ENCODE measurements at places on chromosomes 16 and 17. TPM values are rescaled to one million over a fixed set of nuclear protein-coding genes. Genes with fewer than 3 reads are reported as not detected.

DNA sequence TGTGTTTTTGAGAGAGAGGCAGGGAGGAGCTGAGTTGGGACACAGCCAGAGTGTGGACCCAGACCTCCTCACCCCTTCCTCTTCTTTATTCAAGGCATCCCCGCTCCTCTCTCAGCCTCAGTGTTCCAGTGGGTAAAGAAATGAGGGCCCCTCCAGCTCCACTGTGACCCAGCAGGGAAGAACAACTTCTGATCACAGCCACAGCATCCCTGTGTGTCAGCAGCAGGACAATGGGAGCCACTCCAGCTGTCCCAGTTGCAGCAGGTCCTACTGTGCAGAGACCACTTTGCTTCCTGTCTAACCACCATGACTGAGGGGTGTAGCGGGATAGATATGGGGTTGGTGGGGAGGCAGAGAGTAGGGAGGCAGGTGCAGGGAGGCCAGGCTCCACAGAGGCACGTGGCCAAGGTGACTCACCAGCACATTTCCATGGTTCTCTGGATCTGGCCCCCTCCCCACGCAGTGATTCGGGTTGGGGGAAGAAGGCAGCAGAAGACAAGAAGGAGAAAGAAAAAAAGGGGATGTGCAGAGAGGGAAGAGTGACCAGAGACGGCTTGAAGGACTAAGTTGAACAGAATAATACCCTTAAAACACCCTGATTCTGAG lies 24.5 kb downstream of the PIK3R5 start:
- no peak for DNase-seq
- H3K36me3 ChIP-seq = no peaks in the 10 kb centered on the region
- no peaks in the 10 kb centered on the region for H3K27me3 ChIP-seq
- H3K4me3 ChIP-seq = no peak overlapping the region

- no peaks in the 10 kb centered on the region for H3K36me3 ChIP-seq
- no peaks in the 10 kb centered on the region for H3K4me1 ChIP-seq
- no peaks in the 10 kb centered on the region for H3K27me3 ChIP-seq
Observed at GRCh38 chr16:83769397-83770008, 38.3 kb upstream of the HSBP1 start.

- no peak overlapping the region for H3K4me3 ChIP-seq
- H3K4me1 ChIP-seq = no peaks in the 10 kb centered on the region
- no peaks in the 10 kb centered on the region for H3K36me3 ChIP-seq
- H3K27me3 ChIP-seq = no peaks in the 10 kb centered on the region
- DNase-seq = no peak
Observed at GRCh38 chr17:65800655-65801054, 239.2 kb upstream of the AXIN2 start.

DNA sequence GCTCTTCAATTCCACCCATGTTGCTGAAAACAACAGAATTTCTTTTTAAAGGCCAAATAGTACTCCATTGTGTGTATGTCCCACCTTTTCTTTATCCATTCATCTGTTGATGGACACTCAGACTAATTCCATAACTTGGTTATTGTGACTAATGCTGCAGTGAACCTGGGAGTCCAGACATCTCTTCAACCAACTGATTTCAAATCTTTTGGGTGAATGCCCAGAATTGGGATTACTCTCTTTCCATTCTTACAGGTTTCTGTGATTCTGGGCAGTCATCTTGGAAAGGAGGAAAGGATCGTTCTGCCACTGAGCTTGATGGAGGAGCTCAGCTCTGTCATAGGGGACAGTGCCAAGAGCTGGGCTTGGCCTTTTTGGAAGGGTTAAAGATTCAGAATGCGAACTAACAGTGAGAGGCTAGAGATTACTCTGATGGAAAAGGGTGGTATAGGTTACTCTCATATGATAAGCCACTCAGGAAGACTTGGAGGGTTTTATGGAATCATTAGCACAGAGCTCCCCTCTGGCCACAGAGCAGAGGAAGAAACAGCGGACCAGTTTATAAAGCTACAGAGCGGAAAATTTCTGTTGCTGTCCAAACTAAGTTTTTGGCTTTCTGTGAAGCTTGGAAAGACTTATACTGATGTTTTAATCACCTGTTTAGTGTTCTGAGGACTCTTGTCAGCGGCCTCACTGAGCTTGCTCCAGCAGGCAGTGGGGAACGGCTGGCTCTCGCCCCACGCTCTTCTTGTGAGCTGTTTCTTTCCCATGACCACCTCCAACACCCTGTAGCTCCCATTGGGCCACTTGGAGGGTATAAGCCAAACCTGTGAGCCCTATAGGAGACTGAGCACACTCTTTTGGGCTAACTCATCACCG lies 48.3 kb downstream of the HIC1 start:
- no peak for DNase-seq
- no peak overlapping the region for H3K27ac ChIP-seq
- H3K4me1 ChIP-seq = no peaks in the 10 kb centered on the region

- no peak for DNase-seq
- no peak overlapping the region for H3K4me3 ChIP-seq
- H3K36me3 ChIP-seq = no peaks in the 10 kb centered on the region
- H3K27me3 ChIP-seq = no peaks in the 10 kb centered on the region
Observed at GRCh38 chr17:31434727-31435050, 43.2 kb downstream of the RAB11FIP4 start.

DNA sequence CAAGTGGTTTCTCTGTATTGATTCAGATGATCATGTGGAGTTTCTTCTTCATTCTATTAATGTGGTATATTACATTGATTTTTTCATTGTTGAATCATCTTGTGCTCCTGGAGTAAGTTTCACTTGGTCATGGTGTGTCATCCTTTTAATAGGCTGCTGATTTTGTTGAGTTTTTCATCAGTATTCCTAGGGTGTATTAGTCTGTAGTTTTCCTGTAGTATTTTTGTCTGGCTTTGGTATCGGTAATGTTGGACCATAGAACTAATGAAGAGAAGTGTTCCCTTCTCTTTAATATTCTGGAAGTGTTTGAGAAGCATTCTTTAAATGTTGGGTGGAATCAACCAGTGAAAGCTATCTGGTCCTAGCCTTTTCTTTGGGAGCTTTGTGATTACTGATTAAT lies 99.0 kb downstream of the OMG start:
- H3K36me3 ChIP-seq = no peaks in the 10 kb centered on the region
- no peak overlapping the region for H3K4me3 ChIP-seq
- DNase-seq = no peak
- H3K27me3 ChIP-seq = no peaks in the 10 kb centered on the region
- H3K4me1 ChIP-seq = no peaks in the 10 kb centered on the region

DNA sequence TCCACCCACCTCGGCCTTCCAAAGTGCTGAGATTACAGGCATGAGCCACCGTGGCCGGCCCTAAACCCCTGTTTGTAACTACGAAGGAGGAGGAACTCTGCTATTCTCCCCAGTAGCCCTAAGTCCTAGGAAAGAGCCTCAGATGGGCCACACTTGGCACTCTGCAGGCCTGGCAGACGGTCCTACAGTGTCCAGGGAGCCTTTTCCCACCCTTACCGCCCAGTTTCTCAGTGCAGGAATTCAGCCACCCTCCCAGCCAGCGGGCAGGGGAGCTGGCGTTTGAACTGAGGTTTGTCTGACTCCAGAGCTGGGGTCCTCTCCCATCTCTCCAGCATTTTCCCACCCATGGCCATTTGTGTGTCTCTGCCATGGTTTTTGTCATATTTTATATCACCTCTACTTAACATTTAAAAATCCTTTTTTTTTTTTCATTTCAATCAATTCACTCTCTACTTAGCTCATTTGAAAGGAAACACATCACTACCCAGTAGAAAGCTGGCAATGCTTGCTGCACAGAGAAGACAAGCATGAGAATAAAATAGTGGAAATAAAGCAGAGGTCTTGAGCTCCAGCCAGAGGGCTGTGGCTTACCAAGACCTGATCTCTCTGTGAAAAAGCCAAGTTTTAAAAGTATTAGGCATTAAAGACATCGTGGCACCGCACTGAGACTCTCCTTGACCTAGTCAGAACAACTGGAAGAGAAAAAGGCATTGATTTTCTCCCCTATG lies 34.9 kb downstream of the BCO1 start:
- no peak overlapping the region for H3K4me3 ChIP-seq
- H3K4me1 ChIP-seq = no peaks in the 10 kb centered on the region
- no peaks in the 10 kb centered on the region for H3K36me3 ChIP-seq
- DNase-seq = no peak
- no peaks in the 10 kb centered on the region for H3K27me3 ChIP-seq
- no peak overlapping the region for H3K27ac ChIP-seq

GRCh38 chr16:24146518-24146917 lies 109.6 kb upstream of the CACNG3 start:
- H3K4me3 ChIP-seq = no peak overlapping the region
- H3K4me1 ChIP-seq = no peaks in the 10 kb centered on the region
- no peak for DNase-seq
- H3K36me3 ChIP-seq = no peaks in the 10 kb centered on the region

DNA sequence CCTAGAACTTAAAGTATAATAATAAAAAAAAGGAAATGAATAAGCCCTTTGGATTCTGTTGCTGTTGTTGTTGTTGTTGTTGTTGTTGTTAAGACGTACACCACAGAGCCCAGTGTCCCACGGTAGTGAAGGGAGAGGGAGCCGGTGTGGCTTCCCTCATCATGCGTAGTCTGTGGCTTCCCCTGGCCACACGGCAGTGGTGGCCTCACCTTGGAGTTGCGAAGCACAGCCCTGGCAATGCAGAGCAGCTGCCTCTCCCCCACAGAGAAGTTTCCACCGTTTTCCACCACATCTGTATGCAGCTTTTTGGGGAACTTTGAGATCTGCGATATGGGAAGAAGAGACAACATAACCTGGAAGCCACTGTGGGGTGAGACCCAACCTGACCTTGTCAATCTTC lies 14.1 kb upstream of the ABCC12 start:
- H3K27ac ChIP-seq = no peak overlapping the region
- no peak for DNase-seq
- no peaks in the 10 kb centered on the region for H3K36me3 ChIP-seq

DNA sequence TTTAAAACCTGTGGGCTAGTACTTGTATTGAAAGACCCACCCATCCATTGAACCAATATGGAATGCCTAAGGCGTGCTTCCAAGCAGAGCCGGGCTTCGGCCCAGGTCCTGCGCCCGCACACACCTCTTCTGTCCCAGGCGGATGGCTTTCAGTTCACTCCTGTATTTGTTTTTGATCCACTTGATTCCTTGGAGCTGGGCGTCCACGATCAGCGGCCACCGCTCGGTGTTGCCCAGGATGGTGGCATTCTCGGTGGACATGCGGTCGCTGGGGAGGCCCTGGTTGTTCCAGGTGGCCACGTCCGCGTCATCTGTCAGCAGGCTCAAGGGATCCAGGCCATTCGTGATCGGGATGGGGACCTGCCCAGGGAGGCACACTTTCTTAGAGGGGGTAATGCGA lies 75.9 kb downstream of the PGS1 start:
- H3K36me3 ChIP-seq = no peaks in the 10 kb centered on the region
- no peak overlapping the region for H3K4me3 ChIP-seq
- no peak for DNase-seq
- no peaks in the 10 kb centered on the region for H3K4me1 ChIP-seq
- H3K27me3 ChIP-seq = no peaks in the 10 kb centered on the region

- no peaks in the 10 kb centered on the region for H3K27me3 ChIP-seq
- H3K4me3 ChIP-seq = peak overlapping the region; percentile 89
- no peaks in the 10 kb centered on the region for H3K4me1 ChIP-seq
- DNase-seq = no peak
- H3K36me3 ChIP-seq = peaks cover 28% of the 10 kb centered on the region
- peak overlapping the region; percentile 73 for H3K27ac ChIP-seq
Observed at GRCh38 chr16:72094266-72094610, 591 bp downstream of the DHX38 start.

DNA sequence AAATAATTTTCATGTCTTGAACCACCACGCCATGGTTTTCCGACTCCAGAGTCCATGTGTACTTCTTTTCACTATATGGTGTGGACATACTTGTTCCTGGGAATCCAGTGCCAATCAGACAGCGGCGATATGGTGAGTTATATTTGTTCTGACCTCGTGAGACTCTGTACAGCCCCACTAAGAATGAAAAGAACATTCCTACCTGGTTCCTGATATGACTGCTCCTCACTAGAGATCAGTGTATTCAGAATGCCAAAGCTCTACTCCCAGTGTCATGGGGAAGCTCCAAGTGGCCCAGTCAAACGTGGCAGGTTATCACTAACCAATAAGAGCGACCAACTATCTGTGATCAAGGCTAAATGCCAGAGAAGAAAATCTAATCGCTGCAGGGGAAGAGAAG lies 6.1 kb downstream of the C16orf46 start:
- no peaks in the 10 kb centered on the region for H3K4me1 ChIP-seq
- no peaks in the 10 kb centered on the region for H3K36me3 ChIP-seq
- DNase-seq = no peak

DNA sequence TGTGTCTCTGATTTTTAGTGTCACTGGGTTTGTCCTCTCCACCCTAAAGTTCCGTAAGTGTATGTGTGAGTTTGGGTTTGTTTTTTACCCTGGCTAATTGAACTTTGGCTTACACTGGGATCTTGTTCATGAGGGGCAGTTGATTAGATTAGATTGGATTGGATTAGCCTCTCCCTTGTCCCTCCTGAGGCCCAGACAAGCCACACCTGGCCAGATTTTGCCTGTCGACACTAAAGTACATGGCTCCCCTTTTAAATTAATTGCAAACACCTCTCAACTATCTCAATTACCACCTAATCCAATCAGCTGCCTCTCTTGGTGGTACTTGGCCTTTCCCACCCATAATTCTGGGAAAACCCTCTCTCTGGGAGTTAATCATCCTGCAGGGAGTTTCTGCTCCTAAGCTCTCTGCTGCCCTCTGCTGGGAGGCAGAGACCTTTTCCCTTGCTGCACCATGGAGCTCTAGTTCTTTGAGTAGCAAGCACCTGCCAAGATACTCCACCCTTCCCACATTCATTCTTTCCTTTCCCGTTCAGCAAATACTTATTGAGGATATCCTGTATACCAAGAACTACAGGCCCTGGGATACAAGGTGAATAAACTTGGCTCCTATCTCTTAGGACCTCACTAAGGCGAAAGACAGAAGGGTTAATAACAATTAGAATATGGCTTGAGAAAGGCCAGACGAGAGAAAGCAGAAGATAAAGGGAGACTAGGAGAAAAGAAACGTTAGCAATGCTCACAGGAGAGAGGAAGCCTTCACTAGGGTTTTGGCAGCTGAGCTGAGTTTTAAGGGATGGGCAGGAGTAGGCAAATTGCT lies 60.0 kb upstream of the MPHOSPH6 start:
- H3K36me3 ChIP-seq = no peaks in the 10 kb centered on the region
- no peak overlapping the region for H3K27ac ChIP-seq
- H3K27me3 ChIP-seq = no peaks in the 10 kb centered on the region

- no peak for DNase-seq
- H3K27ac ChIP-seq = no peak overlapping the region
- no peaks in the 10 kb centered on the region for H3K27me3 ChIP-seq
- H3K4me1 ChIP-seq = no peaks in the 10 kb centered on the region
Observed at GRCh38 chr16:35319536-35320192, 1860.3 kb downstream of the TP53TG3F start.

The AANAT gene
- not detected for total RNA-seq

The B9D1 gene
- 9.1 TPM for total RNA-seq

The RTN4RL1 gene
- 3.6 TPM for total RNA-seq

The PRSS53 gene
- total RNA-seq = 1.3 TPM

The SCNN1G gene
- 2.0 TPM for total RNA-seq

The RNF40 gene
- 37.7 TPM for total RNA-seq

The TMEM238L gene
- not detected for total RNA-seq

The SBK1 gene
- 1.3 TPM for total RNA-seq
